Pericardium fibroblast (primary cell): ENCODE measurements at places on chromosomes 2 and 18. TPM values are rescaled to one million over a fixed set of nuclear protein-coding genes. Genes with fewer than 3 reads are reported as not detected.

IL37 gene
- not detected in 2 replicates for total RNA-seq

MYL1 gene
- total RNA-seq, result 22.5 TPM in 1 of 2 replicates, not detected in the other

INHA gene
- total RNA-seq, result 1.1 TPM in 1 of 2 replicates, not detected in the other

SPR gene
- total RNA-seq, result 18.3 and 22.2 TPM in 2 replicates

KCNG2 gene
- 0.47 and 2.2 TPM in 2 replicates for total RNA-seq

ABCB6 gene
- 22.0 and 33.0 TPM in 2 replicates for total RNA-seq
